Activated naive CD8-positive, alpha-beta T cell treated with anti-CD3 and anti-CD28 coated beads for 36 hours (primary cell): ENCODE measurements at places on chromosomes 1 and 21. TPM values are rescaled to one million over a fixed set of nuclear protein-coding genes. Genes with fewer than 3 reads are reported as not detected.

GRCh38 chr1:164619006-164619784 lies 60.2 kb downstream of the PBX1 start:
- no peak overlapping the region for H3K4me3 ChIP-seq
- H3K36me3 ChIP-seq = no peaks in the 10 kb centered on the region
- no peak for DNase-seq
- no peaks in the 10 kb centered on the region for H3K27me3 ChIP-seq
- no peak overlapping the region for H3K27ac ChIP-seq

- H3K36me3 ChIP-seq = no peaks in the 10 kb centered on the region
- H3K4me1 ChIP-seq = no peaks in the 10 kb centered on the region
- H3K27ac ChIP-seq = no peak overlapping the region
- no peak overlapping the region for H3K4me3 ChIP-seq
These were observed 73.5 kb upstream of the AKT3 start for GRCh38 chr1:243923292-243924171.

DNA sequence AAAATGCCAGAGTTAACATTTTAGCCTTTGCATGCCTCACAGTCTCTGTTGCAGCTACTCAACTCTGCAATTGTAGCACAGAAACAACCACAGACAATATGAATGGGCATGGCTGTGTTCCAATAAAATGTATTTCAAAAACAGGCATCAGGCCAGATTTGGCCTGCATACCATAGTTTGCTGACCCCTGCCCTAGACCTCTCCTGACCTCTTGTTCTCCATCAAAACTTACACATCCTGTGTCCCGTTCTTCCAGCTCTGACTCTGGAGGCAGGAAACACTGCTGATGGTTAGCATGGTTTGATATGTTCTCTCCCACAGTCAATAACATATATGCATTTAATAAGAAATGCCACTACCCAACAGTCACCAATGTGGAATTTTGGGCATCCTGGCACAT lies 138.6 kb downstream of the LMX1A start:
- DNase-seq = no peak
- H3K36me3 ChIP-seq = no peaks in the 10 kb centered on the region
- no peaks in the 10 kb centered on the region for H3K4me1 ChIP-seq

DNA sequence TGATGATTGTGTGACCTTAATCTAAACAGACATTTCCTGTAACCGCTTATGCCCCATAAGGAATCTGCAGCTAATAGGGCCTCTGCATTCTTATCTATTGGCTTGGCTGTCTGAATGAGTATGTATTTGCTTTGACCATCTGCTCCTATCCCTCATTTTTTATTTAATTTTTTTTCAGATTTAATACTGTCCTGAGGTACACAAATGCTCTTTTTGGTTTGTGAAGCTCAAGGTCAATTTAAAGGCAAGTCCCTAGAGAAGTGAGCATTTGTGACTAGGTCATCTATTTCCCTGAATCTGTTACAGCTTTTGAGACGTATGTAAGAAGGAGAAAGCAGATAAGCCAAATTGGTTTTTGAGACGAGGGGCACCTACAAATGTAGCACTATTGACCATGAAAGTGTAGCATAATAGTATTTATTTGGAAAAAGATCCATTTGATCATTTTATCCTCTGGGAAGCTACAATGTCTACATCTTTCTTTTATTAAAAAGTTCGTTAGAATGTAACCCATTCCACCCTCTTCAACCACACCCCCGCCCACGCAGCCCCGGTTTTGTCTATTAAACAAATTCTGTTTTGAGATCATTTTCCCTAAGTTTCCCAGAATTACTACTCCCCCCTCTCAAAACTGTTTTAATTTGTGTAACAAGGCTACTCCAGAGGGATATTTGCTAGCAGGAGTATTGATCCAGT lies 69.2 kb upstream of the HSPA13 start:
- peaks cover 55% of the 10 kb centered on the region for H3K4me1 ChIP-seq
- peaks cover 7% of the 10 kb centered on the region for H3K27me3 ChIP-seq
- peak; percentile 4 for DNase-seq
- H3K27ac ChIP-seq = peak overlapping the region; percentile 96
- peaks cover 20% of the 10 kb centered on the region for H3K36me3 ChIP-seq

GRCh38 chr1:152741656-152742055 lies 16.2 kb upstream of the KPRP start:
- H3K4me1 ChIP-seq = no peaks in the 10 kb centered on the region
- H3K36me3 ChIP-seq = no peaks in the 10 kb centered on the region
- H3K4me3 ChIP-seq = no peak overlapping the region
- H3K27ac ChIP-seq = no peak overlapping the region
- peaks cover 21% of the 10 kb centered on the region for H3K27me3 ChIP-seq

- no peaks in the 10 kb centered on the region for H3K36me3 ChIP-seq
- H3K27ac ChIP-seq = no peak overlapping the region
- peaks cover 15% of the 10 kb centered on the region for H3K4me1 ChIP-seq
- no peak overlapping the region for H3K4me3 ChIP-seq
- H3K27me3 ChIP-seq = peaks cover 66% of the 10 kb centered on the region
- DNase-seq = no peak
These were observed 879 bp upstream of the WLS start for GRCh38 chr1:68233202-68233601.

GRCh38 chr21:33383056-33383888 lies 19.9 kb upstream of the IFNGR2 start:
- no peaks in the 10 kb centered on the region for H3K36me3 ChIP-seq
- H3K4me1 ChIP-seq = peaks cover 62% of the 10 kb centered on the region
- H3K4me3 ChIP-seq = peak overlapping the region; percentile 46

DNA sequence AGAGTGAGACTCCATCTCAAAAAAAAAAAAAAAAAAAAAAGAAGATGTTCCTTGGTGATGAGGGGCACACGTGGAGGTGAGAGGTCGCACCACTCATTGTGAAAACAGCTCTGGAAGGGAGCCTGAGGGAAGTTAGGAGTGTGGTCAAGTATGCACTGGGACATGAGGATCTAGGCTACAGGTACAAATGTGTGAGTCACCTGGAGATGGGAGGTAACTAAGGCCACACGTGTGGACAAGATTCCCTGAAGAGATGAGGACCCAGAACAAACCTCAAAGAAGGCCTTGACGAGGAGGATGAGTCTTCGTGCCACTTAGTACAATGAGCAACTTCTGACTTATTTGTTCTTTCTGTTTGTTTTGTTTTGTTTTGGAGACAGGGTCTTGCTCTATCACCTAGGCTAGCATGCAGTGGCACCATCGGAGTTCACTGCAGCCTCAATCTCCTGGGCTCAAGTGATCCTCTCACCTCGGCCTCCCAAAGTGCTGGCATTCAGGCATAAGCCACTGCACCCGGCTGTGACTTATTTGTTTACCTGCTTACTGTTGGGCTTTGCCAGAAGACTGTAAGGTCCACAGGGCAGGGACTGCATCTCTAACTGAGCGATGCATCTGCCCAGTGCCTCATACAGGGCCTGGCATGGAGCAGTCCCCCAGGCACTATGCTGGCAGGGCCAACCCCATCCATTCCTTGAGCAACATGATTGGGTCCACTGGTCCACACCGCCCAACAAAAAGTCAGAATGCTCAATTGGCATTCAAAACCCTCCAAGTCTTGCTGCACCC lies 6.4 kb downstream of the ASAP3 start:
- no peak overlapping the region for H3K27ac ChIP-seq
- H3K36me3 ChIP-seq = no peaks in the 10 kb centered on the region
- H3K4me3 ChIP-seq = no peak overlapping the region

DNA sequence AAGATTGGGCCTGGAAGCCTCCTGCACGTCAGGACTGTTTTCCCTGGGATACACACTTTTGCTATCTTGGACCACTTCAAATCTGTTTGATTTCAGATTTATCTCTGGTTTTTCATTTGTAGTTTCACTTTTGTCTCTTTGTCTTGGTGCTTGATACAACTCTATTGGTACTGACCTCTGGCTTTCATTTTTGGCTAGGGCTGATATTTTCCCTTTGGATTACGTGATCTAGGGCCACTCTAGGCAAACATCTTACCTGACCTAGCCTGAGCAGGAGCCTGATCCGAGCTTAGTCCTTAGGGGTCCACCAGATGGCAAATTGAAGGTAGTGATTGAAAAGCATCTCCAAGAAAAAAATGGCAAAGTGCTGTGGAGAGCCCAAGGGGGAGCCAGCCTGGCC lies 39.6 kb downstream of the ZBTB18 start:
- DNase-seq = no peak
- H3K4me1 ChIP-seq = no peaks in the 10 kb centered on the region
- no peak overlapping the region for H3K4me3 ChIP-seq
- H3K27me3 ChIP-seq = no peaks in the 10 kb centered on the region
- H3K27ac ChIP-seq = no peak overlapping the region

GRCh38 chr1:36352125-36352909 lies 28.9 kb upstream of the EVA1B start:
- no peak for DNase-seq
- peaks cover 15% of the 10 kb centered on the region for H3K36me3 ChIP-seq
- H3K4me3 ChIP-seq = no peak overlapping the region
- no peaks in the 10 kb centered on the region for H3K27me3 ChIP-seq
- no peak overlapping the region for H3K27ac ChIP-seq

GRCh38 chr1:151047925-151048644 lies 534 bp downstream of the C1orf56 start:
- peak overlapping the region; percentile 90 for H3K4me3 ChIP-seq
- H3K27me3 ChIP-seq = no peaks in the 10 kb centered on the region
- peaks cover 47% of the 10 kb centered on the region for H3K4me1 ChIP-seq
- peak; percentile 68 for DNase-seq
- H3K36me3 ChIP-seq = peaks cover 19% of the 10 kb centered on the region

DNA sequence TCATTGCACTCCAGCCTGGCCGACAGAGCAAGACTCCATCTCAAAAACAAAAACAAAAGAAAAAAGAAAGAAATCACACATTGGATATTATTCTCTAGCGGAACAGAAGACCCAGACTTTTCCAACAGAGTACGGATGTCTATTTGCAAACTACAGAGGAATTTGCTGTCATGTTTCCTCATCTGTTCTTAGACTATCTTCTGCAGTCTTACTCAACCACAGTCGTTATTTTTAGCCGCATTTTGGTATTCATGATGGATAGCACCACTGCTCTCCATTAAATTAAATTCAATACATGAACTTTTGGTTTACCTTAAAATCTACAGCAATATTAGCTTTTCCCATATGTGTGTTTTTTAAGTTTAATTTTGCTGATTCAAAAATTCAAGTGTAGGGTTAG lies 14.2 kb upstream of the HEATR1 start:
- no peak for DNase-seq
- no peak overlapping the region for H3K27ac ChIP-seq
- peaks cover 54% of the 10 kb centered on the region for H3K27me3 ChIP-seq
- H3K36me3 ChIP-seq = no peaks in the 10 kb centered on the region

GRCh38 chr21:29403301-29403700 lies 104.6 kb downstream of the BACH1 start:
- H3K4me1 ChIP-seq = no peaks in the 10 kb centered on the region
- peaks cover 37% of the 10 kb centered on the region for H3K36me3 ChIP-seq
- no peak for DNase-seq
- H3K4me3 ChIP-seq = no peak overlapping the region

GRCh38 chr1:44032170-44032790 lies 1.0 kb upstream of the SLC6A9 start:
- H3K36me3 ChIP-seq = peaks cover 7% of the 10 kb centered on the region
- no peaks in the 10 kb centered on the region for H3K27me3 ChIP-seq
- peak overlapping the region; percentile 87 for H3K4me3 ChIP-seq
- no peak overlapping the region for H3K27ac ChIP-seq
- peaks cover 26% of the 10 kb centered on the region for H3K4me1 ChIP-seq
- DNase-seq = no peak

DNA sequence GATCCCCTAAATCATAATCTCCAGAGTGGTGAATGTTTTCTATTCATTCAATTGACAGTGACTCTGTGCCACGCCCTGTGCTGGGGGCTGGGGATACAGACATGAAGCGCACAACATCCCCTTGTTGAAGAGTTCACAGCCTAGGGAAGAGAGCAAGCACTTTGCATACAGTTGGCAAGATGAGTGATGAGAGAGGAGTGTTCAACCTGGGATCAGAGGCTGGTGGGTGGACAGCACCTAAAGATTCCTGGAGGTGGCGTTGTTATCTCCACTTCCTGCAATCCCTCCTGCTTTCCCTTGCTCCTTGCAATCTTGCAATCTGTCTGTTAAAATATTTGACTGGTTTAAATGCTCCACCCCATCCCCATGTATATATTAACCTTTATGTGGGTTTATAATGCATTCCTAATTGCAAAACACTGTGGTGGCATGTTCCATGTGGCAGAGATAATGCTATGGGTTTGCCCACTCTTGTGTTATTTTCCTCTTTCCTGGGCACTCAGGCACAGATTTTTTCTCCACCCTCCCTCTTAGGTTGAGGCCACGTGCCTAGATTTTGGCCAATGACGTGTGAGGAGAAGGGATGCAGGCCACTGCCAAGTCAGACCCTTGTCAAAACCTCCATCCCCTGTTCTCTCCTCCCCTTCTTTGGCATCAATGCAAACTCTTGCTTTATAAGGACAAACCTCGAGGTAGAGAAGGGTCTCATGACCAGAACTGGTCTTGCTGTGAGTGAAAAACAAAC lies 36.2 kb upstream of the GADD45A start:
- no peaks in the 10 kb centered on the region for H3K27me3 ChIP-seq
- peaks cover 5% of the 10 kb centered on the region for H3K4me1 ChIP-seq
- no peak for DNase-seq
- no peaks in the 10 kb centered on the region for H3K36me3 ChIP-seq
- no peak overlapping the region for H3K27ac ChIP-seq

- no peak overlapping the region for H3K27ac ChIP-seq
- no peaks in the 10 kb centered on the region for H3K36me3 ChIP-seq
- H3K4me1 ChIP-seq = peaks cover 21% of the 10 kb centered on the region
- no peak for DNase-seq
- no peaks in the 10 kb centered on the region for H3K27me3 ChIP-seq
- H3K4me3 ChIP-seq = no peak overlapping the region
These were observed 9.9 kb upstream of the NPHP4 start for GRCh38 chr1:6001992-6002576.

ACTL8 gene
- total RNA-seq = not detected

CCDC190 gene
- not detected for total RNA-seq

KCNA2 gene
- 0.04 TPM for total RNA-seq

PLA2G2C gene
- not detected for total RNA-seq

PLK3 gene
- total RNA-seq = 53.3 TPM

SNAPIN gene
- total RNA-seq = 34.7 TPM

RNU1-3 gene
- total RNA-seq = 874 TPM

GBP2 gene
- 153 TPM for total RNA-seq

GCLM gene
- total RNA-seq = 17.8 TPM

LCE1E gene
- not detected for total RNA-seq

SH2D1B gene
- total RNA-seq = not detected

ADAMTS4 gene
- total RNA-seq = 2.5 TPM
